Central memory CD4-positive, alpha-beta T cell (primary cell): ENCODE measurements at places on chromosomes 4 and X.
A peak's percentile ranks its signal among the peaks of the same experiment; 100 is the strongest.

GRCh38 chr4:177351622-177352244 lies 42.1 kb downstream of the NEIL3 start:
- DNase-seq: no peak

DNA sequence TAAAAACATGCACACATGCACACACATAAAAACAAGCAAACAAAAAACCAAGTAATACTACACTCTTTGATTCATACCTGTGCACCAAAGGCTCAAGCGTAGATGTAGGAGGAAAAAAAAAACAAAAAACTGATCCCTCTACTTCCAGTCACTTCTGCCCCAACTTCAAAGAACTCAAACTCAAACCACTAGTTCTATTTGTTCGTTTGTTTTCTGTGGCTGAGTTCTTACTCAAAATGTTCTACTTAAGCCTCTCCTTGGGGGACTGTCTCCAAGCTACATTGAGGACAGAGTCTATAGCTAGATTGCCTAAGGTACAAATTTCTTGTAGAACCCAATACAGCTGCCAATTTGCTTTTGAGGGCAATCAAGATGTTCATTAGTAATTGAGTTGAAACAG lies 171.0 kb upstream of the ATOH1 start:
- no peak for DNase-seq

GRCh38 chrX:139766545-139766983 lies 58.6 kb upstream of the MCF2 start:
- peak; percentile 48 for DNase-seq

GRCh38 chr4:69583543-69583942 lies 55.9 kb downstream of the UGT2A2 start:
- DNase-seq: no peak

DNA sequence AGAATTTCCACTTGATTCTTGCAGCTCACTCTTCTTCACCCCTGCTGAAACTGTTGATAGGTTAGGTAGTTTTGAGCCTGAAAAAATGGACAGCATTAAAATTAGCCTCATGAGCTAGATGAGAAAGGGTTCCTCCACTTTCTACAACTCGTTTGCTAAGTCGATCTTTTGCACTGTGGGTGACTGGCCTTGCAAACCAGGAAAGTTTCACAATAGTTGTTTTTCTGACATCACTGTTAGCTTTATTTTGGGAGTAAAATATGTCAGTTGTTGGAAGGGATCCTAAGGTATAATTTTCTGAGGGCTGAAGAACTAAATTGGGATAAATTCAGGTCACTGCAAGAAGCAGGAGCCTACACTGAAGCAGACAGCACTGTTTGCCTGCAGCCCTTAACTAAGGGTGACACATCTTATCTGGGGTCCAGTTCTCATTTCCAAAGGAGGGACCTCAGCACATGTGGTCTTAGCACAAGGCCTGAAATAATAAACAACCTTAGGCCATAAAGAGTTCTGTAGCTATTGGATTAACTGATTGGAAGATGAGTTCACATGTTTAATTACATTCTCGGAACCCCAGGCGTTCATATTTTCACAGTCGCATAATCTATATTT lies 29.1 kb downstream of the ANAPC4 start:
- DNase-seq: no peak

GRCh38 chr4:48985602-48985975 lies 486 bp upstream of the CWH43 start:
- DNase-seq: no peak

DNA sequence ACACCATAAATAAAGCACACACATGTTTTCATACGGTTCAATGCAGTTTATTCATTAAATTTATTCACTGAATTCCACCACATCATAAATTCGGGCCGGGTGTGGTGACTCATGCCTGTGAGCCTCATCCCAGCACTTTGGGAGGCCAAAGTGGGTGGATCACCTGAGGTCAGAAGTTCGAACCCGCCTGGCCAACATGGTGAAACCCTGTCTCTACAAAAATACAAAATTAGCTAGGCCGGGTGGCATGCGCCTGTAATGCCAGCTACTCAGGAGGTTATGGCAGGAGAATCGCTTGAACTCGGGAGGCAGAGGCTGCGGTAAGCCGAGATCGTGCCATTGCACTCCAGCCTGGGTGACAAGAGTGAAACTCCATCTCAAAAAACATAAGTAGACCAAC lies 131.6 kb downstream of the PDS5A start:
- no peak for DNase-seq

GRCh38 chrX:118189000-118189399 lies 72.4 kb upstream of the KLHL13 start:
- no peak for DNase-seq

DNA sequence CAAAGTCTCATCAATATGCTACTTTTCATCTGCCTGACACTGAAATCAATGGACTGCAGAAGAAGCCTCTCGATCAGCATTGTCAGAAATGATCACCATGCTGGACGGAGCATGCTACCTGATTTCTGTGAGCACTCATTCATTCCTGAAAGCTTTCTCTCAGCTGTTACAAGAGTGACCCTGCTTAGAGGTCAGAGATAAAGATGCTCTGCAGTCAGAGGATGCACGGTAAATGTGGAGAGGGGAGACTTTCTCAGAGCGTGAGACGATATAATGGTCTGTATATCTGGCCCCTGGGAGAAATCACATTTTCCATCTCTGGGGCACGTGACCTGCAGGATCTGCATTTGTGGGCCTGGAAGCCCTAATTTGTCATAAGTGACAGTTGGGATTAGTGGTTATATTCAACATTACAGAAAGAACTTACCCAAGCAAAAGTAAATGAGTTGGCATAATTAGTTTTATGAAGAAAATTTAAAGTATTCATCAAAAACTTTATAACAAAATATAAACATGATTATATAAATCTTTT lies 125.6 kb upstream of the TTC29 start:
- no peak for DNase-seq

DNA sequence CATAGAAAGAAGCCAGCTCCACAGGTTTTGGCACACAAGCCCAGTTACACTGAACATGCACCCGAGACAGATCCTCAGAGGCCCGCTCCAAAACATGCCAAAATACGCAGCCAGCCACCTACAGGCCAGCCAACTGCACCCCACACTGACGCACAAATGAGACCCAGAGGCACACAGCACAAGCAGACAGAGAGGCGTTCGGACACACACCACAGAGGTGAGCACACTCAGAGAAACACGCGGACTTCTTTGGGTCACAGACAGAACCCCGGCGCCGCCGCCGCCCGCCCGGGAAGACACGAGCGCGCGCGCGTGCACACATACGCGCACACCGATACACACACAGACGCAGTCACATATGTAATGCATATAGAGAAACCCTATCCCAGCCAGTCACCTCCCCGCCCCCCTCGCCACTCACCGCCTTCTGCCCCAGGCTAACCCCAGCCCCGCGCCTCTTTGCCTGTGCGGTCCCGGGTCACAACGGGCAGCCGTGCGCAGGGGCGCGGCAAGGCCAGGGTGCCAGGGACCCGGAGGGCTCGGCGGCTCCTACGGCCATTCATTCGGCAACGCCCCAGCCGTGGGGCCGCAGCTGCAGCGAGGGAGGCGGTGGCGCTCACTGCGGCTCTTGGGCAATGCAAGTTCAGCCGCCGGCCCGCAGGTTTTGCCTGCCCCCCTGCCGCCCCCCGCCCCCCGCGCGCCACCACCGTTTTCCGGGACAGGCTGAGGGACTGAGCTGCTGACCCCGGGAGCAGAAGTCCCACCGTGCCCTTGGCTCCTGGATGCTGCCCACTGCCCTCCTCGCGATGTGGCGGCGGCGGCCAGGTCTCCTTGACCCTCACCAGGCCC lies 553 bp downstream of the SEPTIN6 start:
- DNase-seq: peak; percentile 73

DNA sequence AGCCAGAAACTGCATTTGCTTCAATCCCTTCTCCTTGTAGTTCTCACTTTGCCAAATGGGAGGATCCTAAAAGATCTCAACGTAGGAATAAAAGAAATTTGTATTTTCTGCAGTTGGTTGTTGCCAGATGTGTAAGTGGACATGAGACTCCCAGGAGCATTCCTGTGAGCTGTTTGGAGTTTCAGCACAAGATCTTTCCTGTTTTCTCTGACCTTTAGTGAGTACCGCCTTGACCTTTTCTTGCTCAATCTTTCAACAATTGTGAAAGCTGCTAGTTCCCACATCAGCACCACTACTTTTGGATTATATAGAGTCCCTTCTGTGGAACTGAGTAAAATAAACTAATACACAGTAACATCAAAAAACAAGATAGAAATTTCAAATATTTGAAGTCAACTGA lies 683.8 kb upstream of the PABPC4L start:
- no peak for DNase-seq

DNA sequence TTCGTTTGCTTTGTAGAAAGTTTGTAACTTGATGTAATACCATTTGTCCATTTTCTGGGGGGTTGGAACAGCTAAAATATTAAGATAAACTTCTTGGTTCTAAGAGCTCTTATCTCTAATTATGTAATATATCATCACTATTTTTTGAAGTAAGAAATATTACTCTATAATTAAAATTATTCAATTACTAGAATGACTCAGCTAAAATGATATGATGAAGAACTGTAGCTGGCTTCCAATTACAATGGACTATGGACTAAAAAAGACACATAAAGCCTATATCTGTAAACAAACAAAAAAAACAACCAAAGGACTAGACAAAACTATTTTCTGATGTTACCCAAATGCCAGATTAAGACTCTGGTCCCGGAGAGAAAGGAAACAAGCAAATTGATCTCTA lies 569.4 kb downstream of the PCDH18 start:
- DNase-seq: no peak

GRCh38 chr4:25703731-25704388 lies 48.2 kb downstream of the SLC34A2 start:
- DNase-seq: no peak

- no peak for DNase-seq
Measured at GRCh38 chrX:53362449-53362848, 60.0 kb downstream of the SMC1A start.

- DNase-seq: no peak
Measured at GRCh38 chr4:57658673-57659072, 548.5 kb upstream of the IGFBP7 start.

- no peak for DNase-seq
Measured at GRCh38 chrX:105552395-105552794, 269.9 kb upstream of the NRK start.

- DNase-seq: no peak
Measured at GRCh38 chr4:144721994-144722393, 76.0 kb downstream of the HHIP start.

DNA sequence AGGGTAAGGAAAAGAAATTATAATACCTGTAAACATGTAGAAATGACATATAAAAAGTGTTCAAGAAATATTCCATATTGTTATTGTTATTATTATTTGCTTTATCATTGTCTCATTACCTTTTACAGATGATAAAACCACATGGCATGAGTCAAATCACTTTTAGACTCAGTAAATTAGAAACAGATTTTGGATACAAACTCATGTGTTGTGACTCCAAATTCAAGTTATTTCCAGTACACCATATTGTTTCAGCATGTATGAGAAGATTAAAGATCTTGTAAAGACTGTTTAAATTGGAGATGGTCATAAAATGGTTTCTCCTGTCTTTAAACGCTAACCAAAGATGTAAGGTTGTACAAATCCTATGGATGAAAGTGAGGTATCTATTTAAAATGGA lies 18.1 kb downstream of the PPP1R2C start:
- DNase-seq: no peak

- no peak for DNase-seq
Measured at GRCh38 chrX:6228720-6229119, at the start of gene NLGN4X. Gene NLGN4X, minus strand, starts transcription at chrX:6228867. Its CDS starts 77,401 bp downstream, at chrX:6151466.

GRCh38 chr4:140809676-140810075 lies 53.5 kb upstream of the TBC1D9 start:
- DNase-seq: no peak

DNA sequence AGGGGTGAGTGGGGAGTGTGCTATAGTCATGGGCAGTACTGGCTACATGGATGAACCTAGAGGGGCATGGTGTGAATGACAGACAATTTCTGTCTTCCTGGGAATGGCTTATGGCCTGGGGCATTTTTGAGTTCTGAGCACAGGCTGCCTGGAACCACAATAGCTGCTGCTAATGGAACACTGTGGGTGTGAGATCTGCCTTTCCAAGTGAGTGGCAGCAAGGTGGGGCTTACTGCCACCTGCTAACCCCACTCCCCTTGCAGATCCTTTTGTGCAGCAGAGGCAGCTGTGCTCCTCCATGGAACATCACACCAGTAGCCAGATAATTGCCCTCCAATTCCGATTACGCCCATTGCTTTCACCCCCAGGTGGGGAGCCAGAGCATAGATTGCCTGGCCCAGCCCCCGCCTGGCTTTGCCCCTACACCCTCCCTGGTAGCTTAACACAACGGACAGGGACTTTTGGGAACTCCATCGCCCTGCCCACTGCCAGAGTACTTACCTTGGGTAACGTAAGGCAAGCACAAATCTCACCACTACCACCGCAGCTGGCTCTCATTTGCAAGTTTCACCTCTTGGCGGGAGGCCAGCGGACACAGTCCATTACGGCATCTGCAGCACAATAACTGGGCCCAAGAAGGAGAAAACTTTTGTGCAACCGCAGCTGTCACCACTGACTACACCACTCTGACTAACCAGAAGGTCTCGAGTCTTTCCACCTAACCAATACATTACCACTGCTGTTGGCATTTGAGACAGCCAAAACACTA lies 421.2 kb upstream of the NWD2 start:
- no peak for DNase-seq

DNA sequence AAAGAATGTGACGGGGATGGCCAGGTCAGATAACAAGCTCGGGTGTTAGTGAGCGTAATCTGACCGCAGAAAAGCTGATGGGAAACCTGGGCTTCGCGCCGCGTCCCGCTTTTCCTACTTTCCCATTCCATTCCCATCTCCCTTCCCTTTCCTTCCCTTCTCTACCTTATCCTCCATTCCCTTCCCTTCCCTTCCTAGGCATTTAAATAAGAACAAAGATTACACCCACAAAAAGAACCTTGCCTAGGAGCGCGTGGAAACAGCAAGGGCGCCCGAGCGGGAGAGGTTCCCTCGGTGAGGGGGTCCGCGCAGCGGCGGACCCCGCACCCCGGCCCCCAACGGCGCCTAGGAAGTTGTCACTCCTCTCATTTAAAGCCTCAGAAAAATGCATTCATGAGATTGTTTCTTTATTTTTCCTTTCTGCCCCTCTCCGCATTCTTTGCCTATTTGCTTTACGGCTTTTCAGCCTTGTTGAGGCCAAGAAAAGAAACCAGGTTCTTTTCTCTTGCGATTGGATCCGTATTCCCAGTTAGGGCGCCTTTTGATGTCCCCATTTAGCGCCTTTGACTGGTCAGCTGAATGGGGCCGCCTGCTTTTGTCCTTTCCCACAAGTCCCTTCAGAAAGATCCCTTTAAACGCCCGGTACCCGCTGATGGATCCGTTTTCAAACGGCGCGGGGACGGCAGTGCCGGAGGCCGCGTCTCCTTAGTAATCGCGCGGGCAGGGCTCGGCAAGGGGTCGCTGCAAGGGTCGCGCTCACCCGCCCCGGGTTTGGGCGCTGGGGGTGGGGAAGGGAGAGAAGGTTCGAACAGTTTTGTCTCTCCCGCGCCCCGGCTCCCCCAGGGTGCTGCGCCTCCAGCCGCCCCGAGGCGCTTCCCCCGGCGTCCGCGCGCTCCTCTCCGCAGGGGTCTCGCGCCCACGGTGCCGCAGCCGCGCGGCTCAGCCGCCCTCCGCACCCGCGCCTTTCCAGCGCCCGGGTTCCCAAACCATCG lies 54.1 kb upstream of the TMEM33 start:
- DNase-seq: no peak
